ENCODE measurements at places on chromosomes 4 and X.

DNA sequence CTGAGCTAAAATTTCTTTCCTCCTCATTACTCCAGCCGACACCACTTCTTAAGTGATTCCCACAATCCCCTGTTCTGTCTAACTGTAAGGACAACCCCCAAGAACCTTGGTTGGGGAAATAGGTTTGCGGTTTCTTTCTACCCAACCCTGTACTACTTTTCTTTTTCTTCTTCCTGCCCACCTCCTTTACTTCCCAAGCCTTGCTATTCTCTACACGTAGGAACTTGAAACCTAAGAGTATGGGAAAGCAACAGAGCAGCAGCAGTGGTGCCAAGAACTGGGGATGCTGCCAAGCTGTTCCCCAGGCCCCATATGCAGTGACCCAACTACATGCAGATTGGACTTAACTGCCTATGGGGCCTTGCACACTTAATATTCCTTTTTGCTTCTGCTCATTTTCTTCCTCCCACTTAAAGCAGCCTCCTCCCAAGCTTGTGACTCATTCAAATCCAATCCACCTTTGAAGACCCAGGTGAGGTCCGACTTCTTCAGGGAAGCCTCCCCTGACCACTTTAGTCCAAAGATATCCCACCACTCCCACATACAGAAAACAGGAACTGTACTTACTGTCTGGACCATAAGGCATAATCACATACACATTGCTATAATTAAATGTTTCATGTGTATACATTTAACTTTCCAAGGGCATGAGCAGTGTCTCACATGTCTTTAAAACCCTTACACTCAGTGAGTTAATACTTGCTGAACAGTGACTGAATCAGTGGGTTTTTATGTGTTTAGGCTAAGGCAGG is 1.7 kb downstream of the FAM120C start:
- no peak for DNase-seq

DNA sequence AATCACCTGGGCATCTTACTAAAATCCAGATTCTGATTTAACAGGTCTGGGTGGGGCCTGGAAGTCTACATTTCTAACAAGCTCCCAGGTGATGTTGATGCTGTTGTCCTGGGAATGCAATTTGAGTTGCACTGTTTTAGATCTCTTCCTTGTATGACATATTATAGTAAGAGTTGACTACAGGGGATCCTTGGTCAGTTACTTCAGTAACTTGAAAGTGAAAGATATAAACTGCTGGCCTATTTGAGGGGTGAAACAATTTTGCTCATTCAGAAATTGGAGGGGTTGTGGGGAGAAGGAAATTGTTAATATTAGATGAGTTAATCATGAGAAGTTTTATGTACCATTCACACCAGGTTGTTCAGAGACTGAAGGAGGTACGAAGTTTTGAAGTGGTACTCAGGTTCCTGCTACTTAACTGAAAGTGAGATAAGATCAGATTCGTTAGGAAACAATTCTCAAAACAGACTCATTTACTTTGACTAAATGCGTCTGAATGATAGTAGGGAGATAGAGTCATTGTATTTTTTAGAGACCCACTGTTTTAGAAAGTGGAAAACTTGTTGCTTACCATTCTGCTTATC is 12.5 kb downstream of the SH2D1A start:
- no peak for DNase-seq

DNA sequence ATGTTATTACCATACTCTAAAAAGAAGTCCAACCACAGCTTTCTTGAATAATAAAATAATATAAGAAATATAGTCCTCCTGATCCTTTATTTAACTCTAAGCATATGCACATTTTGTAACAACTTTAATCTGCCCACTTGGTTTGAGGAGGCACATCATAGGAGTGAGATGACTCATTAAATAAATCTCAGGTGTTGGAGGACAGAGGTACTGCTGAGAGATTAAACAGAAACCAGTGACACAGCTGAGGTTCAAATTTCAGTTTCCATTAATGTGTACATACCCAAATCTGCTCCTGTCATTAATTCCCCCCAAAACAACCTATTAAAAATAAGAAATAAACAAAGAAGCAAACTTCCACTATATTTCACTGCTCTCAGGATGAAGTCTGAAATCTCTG is 211.0 kb downstream of the KCTD8 start:
- no peak for DNase-seq

DNA sequence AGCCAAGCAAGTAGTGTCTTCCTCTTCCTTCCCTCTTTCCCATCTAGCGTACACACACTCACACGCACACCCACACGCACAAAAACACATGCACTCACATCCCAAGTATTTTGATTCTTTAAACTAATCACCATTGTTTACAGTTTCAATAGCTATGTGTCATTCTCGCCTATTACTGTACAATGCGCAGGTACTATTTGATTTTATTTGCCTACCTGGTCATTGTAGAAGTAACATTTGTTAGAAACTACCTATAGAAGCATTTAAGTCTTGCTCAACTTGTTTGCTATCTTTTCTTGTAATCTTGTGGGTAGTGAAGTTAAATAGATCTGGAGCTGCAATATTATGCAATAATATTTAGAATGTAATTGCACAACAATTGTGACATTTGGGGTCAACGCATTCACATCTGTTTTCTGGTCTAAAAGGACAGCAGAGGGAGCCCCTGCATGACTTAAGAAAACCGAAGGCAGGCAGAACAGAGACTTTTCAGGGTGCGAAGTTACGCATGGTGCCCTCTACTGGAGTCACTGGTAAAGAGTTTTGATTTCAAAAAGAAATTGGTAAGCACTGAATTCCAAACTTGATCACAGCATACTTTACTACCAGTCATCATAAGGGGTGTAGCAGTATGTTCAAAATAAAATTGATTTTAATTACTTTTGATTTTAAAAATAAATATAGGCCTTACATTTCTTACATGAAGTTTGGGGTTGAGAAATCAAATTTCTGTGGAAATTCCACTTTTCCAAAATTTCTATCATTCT is 503.3 kb upstream of the FAM241A start:
- DNase-seq = peak; percentile 1

- no peak for DNase-seq
These were observed 89.2 kb downstream of the NHS start for GRCh38 chrX:17464194-17464593.

DNA sequence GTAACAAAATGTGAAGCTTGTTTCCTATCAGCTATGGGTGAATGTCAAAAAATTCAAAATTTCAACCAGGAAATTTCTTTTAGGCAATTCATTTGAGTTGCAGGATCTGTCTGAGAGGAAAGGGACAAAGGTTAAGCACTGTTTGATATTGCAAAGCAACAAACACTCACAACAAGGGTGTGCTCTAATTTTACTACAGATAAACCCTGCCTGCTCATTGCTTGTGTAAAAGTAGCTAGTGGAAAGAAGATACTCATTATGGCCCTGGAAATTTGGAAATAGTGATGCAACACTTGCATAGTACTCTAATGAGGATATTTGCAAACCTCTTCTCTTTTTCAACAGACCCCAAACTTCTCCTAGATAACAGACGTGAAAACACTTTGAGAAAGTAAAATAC is 27.1 kb downstream of the FAM47E start:
- no peak for DNase-seq

GRCh38 chr4:98623126-98623802 is 35.1 kb downstream of the TSPAN5 start:
- no peak for DNase-seq

- no peak for DNase-seq
These were observed 251.0 kb downstream of the PRDM5 start for GRCh38 chr4:120671538-120671937.

- no peak for DNase-seq
These were observed 49.8 kb downstream of the SMPX start for GRCh38 chrX:21708116-21708515.

- DNase-seq = no peak
These were observed 1566.5 kb upstream of the PCDH7 start for GRCh38 chr4:29153642-29154041.

DNA sequence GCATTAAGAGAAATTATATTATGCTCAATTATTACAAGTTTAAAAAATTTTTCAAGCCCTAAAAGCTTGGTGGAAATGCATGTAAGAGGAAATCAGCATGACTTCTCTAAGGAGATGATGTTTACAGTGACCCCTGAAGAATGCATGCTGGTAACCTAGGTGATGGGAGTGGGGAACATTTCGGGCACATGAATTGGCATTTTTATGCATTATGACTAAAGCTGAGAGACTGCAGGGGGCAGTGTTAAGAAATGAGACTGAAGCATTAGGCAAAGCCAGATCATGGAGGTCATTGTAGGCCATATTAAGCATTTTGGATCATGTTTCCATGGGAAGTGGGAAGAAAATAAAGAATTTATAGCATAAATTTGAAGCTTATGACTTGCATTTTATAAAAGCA is 421.3 kb downstream of the FAT4 start:
- DNase-seq = no peak

GRCh38 chr4:184968366-184968765 is 49.9 kb upstream of the HELT start:
- no peak for DNase-seq

- DNase-seq = no peak
These were observed 28.2 kb upstream of the TCEAL4 start for GRCh38 chrX:103556963-103557612.

DNA sequence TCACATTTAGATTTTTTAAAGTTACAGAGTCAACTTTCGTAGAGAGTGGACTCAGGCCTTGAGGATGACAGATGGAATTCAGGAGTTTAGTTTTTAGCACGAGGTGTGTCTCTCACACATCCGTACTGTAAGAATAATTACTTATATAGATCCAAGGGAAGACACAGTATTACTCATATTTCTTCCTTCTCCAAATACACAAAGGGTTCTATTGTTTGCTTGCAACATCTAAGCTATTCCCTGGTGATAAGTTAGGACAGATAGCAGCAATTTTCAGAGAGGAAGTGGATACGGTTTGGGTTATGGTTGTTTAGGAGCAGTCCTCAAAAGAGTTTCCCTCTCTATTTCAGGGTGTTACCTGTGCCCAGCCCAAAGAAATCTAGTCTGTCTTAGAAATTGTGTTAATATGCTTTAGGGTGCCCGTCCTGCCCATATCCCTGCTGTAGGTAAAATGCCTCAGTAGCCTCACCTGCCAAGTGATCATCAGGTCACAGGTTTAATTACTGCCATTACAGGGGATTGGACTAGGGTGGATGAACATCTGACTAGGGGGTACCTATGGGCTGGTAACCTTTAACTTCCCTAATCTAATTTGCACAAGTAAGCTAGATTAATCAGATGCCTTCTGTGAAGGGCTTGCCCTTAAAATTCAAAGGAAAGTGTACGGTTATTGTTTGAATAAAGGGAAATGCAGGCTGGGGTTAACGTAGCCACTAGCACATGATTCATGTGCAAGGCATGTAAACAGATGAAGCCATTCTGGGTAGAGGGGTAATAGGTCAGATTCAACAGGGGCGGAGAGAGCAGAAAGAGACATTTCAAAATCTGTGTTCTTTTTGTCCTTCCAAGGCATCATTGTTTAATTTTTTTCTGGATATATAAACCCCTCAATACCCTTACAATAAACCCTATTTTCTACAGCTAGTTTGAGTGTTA is 8.7 kb upstream of the PPP3CA start:
- DNase-seq = no peak

- DNase-seq = no peak
These were observed 1329.5 kb upstream of the TENM3 start for GRCh38 chr4:180913750-180914149.

DNA sequence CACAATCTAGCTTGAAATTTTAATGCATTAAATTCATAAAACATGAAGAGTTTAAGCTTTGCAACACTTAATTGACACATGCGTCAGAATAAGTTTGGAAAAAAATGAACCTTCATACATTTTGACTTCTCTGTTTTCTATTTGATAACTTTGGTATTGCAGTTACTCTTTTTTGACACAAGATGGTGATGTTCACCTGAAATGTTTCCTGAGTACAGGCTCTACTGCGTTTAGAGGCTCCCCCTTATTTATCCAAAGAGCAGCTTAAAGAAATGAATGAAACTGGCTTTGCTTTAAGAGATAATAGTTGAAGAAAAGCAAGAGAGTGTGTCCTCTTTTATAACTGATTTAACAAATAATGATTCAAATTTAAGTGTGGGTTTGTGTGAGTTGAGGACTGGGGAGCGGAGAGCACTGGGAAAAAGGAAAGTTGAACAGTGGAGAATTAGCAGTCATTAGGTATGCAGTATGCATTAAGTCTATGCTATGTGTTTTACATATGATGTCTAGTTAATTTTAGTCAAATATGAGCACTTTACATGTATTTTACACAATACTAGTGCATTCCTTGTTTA is 180.6 kb upstream of the NUDT6 start:
- no peak for DNase-seq

DNA sequence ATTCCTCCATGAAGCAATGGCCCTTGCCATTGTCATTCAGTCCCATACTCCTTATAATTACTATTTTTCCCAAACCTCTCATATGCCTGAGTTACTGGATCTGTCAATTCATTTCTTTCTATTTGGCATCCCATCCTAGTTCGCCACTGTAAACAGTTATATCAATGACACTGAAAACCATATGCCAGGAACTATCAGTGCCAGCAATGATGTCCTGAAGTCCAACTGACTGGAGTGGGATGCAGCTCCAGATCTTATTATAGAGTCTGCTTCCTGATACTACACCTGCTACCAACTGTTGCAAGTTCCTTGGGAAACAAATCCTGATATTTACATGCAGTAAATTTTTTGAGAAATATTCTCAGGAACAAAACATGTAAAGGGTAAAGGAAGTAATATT is 27.0 kb upstream of the BANK1 start:
- no peak for DNase-seq
